ENCODE measurements at places on chromosomes 11 and 22. TPM values are rescaled to one million over a fixed set of nuclear protein-coding genes. Genes with fewer than 3 reads are reported as not detected.

The C11orf91 gene
- not detected for total RNA-seq

The AHNAK gene
- total RNA-seq: 561 TPM

The GRK2 gene
- total RNA-seq: 109 TPM

The SLC1A2 gene
- total RNA-seq: 0.80 TPM

The OR4D5 gene
- total RNA-seq: not detected

The KCNJ11 gene
- 1.3 TPM for total RNA-seq

The ASRGL1 gene
- 44.5 TPM for total RNA-seq

The OR8A1 gene
- total RNA-seq: not detected

The ARHGAP8 gene
- 51.5 TPM for total RNA-seq

The SLC22A12 gene
- total RNA-seq: not detected

The PARVG gene
- 34.5 TPM for total RNA-seq

The CD248 gene
- 2.6 TPM for total RNA-seq

The MRGPRF gene
- 119 TPM for total RNA-seq

The OR51V1 gene
- not detected for total RNA-seq

The FXYD6 gene
- 55.4 TPM for total RNA-seq

The CCDC34 gene
- total RNA-seq: 5.6 TPM

The OR51B4 gene
- not detected for total RNA-seq

The SPDYC gene
- total RNA-seq: not detected

The BDNF gene
- total RNA-seq: 0.14 TPM

The TSKU gene
- 80.7 TPM for total RNA-seq
